Smooth muscle cell of the brain vasculature (primary cell): ENCODE measurements at places on chromosomes 13 and 19.

GRCh38 chr19:48741129-48741999, 954 bp upstream of the RASIP1 start:
- no peak for DNase-seq

- DNase-seq = no peak
Observed at GRCh38 chr13:113045251-113046127, 60.1 kb upstream of the F7 start.

GRCh38 chr13:41462427-41462826, 5.1 kb downstream of the RGCC start:
- no peak for DNase-seq

GRCh38 chr13:49635599-49636433, 7.5 kb downstream of the ARL11 start:
- no peak for DNase-seq

GRCh38 chr19:45444318-45445041, 20.8 kb upstream of the ERCC1 start:
- DNase-seq = no peak

DNA sequence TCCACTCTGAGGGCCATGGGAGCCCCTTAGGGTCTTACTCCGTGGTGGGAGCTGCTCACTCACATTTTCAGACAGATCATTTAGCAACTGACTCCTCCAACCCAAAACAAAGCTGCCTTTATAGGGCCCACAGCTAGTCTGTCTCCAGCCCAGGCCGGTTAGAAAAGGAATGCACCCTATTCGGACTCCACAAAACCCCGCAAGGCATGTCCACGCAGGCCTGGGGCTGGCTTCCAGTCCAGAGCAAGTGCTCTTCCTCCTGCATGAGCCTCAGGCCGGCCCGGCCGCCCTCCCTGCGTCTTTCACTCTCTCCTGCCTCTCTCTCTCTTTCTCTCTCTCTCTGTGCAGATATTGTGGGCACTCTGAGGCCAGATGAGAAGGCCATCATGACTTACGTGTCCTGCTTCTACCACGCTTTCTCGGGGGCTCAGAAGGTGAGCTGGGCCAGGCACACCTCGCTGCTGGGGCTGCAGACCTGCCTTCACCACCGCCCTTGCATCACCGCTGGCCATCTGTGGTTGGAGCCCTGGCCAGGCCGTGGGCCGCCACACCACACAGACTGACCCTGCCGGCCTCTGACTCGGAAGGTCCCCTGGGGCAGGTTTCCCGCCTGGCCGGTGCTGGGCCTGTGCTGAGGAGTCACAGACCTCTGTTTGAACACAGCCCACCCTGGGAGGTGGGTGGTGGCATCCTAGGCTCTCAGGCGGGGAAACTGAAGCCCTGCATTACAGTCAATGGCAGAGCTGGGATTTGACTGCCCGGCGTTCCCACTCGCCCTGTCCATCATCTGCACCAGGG, 33.1 kb downstream of the CAPN12 start:
- DNase-seq = no peak

GRCh38 chr13:38262211-38262610, 87.4 kb upstream of the UFM1 start:
- no peak for DNase-seq

DNA sequence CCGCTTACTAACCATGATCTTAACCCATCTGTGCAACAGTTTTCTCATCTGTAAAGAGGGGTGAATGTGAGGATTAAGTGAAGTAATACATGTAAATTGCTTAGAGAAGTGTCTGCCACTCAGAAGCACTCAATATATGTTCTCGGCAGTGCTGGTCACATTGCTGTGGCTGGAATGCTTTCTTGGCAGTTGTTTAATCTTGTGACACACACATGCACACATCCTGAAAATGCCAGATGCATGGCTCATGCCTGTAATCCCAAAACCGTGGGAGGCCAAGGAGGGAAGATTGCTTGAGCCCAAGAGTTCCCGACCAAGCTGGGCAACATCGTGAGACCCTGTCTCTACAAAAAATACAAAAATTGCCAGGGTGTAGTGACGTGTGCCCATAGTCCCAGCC, 4.9 kb upstream of the DMKN start:
- DNase-seq = peak; percentile 15

- DNase-seq = no peak
Observed at GRCh38 chr13:112428704-112429103, 52.5 kb downstream of the SPACA7 start.

DNA sequence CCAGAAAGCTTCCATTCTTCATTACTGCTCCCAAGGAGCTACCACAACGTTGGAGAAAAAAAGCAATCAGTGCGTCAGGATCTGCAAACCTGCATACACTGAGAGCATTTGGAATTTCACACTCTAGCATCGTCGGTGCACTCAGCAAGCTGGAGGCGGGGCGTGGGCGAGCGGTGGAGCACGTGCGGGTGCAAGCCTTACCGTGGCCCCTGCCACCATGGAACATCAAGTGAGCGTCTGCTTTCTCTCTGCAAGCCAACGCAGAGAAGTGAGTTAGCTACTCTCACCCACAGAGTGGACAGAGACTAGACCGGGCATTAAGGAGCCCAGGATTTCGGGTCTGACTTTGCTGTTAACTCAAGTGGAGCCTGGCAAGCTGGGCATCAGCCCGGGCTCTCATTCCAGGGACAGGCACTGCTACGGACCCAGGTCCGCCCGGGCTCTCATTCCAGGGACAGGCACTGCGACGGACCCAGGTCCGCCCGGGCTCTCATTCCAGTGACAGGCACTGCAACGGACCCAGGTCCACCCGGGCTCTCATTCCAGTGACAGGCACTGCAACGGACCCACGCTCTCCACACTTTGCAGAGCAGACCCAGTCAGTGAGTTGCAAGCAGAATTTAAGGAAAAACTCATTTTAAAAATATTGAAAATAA, 124.1 kb upstream of the SPACA7 start:
- DNase-seq = no peak

- DNase-seq = no peak
Observed at GRCh38 chr13:94169454-94170144, 309.9 kb downstream of the DCT start.

GRCh38 chr13:28058866-28059613, 41.3 kb downstream of the FLT3 start:
- no peak for DNase-seq

GRCh38 chr19:30469774-30470173, 97.6 kb downstream of the ZNF536 start:
- DNase-seq = no peak

- no peak for DNase-seq
Observed at GRCh38 chr13:98068521-98068920, 74.4 kb upstream of the FARP1 start.

DNA sequence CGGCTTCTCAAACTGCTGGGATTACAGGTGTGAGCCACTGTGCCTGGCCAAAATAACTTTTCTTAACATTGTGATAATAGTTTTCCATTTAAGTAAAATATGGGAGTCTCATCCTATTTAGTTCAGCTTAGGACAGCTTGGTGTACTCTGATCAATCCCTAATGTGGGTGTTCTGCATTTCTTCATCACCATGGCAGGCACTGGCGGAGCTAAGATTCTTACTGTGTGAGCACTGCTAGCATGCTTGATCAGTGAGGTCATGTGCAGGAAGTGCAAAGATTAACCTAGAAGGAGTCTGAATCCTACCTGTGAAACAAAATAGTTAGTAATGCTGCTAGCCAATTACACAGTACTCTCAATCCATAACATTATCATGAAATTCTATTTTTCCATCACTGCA, 1684.2 kb upstream of the SLC10A2 start:
- no peak for DNase-seq

DNA sequence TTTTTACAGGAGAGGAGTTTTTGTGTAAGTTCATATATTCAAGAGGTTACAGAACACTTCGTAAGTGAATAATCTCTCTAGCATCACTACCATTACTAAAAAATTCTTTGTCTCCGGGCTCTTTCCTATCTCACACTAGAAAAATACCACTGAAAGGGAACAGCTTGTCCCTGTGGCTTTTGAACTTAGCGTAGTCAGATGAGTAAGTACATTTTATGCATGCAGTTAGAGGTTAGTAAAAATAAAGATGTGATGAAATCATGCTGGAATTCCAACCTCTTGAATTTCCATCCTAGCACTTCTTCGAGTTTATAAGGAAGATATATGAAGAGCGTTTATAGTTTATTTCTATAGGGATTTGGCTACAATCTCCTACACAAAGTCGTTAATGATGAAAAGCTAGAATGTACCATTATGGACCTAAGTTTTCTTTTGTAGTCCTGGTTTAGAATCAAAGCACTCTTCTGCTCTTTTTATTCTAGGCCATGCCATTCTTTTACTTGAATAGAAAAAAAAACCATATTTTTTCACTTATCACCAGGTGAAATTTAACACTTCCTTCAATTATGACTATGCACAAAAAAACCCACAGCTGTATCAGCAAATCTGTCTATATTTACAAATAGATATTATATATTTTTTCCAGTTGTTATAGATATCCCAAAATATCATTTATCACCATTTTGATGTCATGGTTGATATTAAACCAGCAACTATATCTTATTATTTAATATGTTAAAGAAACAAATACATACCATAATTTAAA, 139.9 kb upstream of the PCDH9 start:
- peak; percentile 56 for DNase-seq

DNA sequence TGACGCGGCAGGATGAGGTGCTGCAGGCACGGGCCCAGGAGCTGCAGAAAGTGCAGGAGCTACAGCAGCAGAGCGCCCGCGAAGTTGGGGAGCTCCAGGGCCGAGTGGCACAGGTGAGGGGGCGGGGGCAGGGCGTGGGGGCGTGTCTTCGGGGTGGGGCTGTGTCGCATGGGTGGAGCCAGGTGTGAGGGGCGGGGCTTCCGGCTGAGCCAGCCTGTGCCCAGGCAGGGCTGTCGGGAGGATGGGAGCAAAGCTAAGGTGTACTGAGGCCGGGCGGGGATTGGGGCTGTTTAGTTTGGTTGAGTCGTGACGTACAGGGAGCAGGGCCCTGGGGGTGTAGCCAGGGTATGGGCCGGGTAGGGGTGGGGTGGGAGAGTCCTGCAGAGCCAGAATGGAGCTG, 62.3 kb downstream of the KCNC3 start:
- DNase-seq = no peak

GRCh38 chr19:53866865-53867224, 838 bp upstream of the MYADM start:
- no peak for DNase-seq

DNA sequence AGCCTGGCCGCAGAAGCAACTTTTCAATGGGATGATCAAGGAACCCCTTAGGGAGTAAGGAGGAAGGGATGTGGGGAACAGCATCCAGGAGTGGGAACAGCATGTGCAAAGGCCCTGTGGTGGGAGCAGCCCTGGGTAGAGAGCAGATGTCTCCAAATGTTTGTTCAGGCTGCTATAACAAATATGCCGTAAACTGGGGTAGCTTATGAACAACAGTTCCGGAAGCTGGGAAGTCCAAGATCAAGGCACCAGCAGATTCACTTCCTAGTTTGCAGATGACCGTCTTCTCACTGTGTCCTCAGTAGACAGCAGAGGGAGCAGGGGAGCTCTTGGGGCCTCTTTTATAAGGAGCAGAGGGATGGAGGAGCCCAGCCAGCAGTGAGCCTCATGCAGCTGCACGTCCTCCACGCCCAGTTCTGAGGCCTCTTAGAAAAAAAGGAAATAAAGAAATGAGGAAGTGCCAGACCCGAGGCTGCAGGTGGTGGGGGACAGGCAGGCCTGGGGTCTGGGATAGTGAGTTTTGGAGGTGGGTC, 4.2 kb upstream of the LRRC25 start:
- no peak for DNase-seq

GRCh38 chr13:80083853-80084676, 256.9 kb downstream of the SPRY2 start:
- no peak for DNase-seq

- DNase-seq = no peak
Observed at GRCh38 chr19:50401605-50402450, 16.9 kb upstream of the SPIB start.

- no peak for DNase-seq
Observed at GRCh38 chr13:47258384-47258783, 361.5 kb upstream of the HTR2A start.

GRCh38 chr13:33270895-33271538, 14.5 kb downstream of the STARD13 start:
- no peak for DNase-seq

DNA sequence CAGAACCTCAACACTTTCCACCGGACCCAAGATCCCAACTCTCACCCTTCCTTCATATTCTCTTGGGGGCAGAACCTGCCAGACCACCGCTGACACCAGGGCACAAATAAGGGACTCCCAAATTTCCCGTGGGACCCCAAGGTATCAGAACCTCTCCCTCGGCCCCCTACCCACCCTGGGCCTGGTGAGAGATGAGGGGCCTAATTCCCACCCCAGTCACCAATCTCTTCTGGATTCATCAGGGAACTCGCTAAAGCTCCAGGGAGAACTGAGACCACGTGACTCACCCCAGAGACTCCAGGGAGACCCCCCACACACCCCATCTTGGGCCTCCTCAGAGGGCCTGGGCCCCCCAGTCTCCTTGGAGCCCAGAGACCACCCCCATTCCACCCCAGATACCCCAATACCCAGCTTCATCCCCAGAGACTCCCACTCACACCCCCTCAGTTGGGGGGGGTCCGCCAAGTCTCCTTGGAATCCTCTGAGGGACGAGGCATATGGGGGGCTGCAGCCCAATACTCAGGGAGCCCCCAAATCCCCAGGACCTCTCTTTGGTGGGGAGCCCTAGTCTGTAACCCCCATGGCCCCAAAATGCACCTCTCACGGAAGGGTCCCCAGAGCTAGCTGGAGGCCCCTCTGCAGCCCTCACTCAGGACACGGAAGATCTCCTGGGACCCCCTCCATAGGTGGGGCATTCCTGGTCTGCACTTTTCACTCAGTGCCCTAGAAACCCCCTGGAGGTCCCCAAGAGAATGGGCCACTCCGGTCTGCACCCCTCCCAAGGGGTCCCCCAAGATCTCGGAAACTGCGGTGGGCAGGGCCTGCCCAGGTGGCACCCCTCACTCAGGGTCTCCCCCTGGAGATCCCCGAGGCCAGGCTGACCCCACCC, 1.6 kb downstream of the LMNB2 start:
- DNase-seq = no peak
